ENCODE measurements at places on chromosomes 11 and 22.

DNA sequence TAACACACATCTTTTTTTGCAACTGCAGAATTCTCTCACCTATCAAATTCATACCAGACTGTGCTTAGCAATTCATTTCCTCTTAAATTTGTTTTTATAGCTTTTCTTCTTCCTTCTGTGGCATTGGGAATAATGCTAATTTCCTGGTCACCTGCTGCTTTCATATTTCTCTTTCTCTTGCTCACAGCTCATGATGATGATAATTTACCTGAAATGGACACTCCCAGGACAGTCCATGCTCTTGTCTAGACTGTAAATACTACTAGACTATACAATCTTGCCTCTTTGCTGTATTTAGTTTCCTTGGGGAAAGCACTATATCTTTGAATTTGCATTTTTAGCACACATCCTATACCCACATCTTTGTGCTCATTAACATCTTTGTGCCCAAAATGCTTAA, 15.5 kb downstream of the CASP5 start:
- DNase-seq = no peak

DNA sequence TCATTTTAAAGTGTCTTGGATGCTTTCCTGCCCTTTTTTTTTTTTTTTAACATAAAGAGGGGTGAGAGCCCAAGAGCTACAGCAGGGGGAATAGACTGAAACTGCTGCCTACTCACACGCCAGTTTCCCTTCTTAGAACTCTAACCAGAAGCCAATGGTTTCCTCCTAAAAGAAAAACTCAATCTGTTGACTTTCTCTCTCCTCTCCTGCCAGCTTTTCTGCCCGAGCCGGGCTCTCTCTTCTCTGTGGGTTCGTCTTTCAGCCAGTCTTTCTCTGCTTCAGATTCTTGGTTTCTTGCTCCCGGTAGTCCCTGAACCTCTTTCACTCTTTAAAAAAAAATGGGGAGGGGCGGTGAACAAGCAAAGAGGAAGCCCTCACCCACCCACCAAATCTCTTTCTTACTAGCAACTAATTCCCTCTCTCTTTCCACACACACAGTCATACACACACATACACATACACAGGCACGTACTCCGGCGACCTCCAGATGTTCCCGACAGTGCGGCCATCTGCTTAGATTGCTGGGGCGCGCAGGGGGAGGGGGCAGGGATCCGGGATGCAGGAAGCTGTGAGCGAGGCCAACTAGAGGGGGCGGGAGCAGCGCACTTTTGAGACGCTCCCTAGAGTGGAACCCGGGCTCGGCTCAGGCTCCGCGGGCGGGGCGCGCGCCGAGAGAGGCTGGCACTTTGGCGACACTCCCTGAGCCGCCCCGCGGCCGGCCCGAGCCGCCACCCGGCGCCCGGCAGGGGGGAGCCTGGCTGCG, 444 bp upstream of the TSKU start:
- peak; percentile 83 for DNase-seq

DNA sequence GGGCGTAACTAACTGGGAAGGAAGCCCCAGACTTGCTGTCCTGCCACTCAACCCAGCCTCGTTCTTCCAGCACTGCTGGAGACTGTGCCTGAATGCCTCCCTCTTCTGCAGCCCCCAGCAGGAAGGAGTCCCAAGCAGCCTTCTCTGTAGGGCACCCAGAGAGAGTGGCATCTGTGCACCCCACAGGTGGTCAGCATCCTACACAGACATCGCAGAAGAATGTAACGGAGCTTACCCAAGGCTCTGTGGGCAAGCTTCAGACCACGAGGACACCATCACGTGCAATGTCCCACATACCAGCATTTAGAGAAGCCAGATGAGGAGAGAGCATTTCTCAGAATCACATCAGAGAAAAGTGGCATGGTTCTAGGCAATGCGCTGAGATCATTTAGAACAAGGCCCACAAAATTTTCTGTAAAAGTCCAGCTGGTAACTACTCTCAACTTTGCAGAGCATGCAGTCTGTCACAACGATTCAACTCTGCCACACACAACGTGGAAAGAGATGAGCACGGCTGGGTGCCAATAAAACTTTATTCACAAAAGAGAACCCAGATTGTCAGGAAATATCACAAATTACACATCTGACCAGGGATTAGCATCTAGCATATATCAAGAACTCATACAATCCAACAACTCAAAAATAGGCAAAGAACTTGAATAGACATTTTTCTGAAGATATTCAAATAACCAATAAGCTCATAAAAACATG, 33.4 kb downstream of the SHANK2 start:
- DNase-seq = no peak

- DNase-seq = no peak
These were observed 2.6 kb downstream of the BMAL1 start for GRCh38 chr11:13280092-13280722.

DNA sequence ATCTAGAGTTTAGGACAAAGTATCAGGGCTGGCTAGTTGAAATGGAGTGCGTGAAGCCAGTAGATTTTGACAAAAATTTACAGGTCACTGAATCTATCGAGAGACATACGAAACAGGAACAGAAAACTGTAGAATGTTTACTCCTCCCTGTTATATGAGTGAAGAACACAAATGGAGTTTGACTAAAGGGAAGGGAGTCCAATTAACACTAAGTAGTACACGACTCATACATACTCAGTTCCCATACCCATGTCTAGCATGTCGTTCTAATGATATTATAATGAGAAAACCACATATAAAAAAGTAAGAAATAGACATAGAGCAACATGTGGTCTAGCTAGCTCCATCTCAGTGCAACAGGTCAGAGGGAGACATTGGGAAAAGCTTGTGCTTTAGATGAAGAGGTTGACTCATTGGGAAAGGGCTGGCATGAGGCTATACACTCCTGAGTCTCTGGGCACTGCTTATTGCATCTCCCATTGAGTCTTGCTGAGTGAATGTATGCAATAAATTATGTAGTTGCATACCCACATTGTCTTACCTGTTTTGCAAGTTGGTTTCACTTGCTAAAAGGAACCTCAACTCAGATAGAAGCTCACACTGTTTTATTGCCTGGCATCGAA, 43.5 kb downstream of the CD44 start:
- no peak for DNase-seq

DNA sequence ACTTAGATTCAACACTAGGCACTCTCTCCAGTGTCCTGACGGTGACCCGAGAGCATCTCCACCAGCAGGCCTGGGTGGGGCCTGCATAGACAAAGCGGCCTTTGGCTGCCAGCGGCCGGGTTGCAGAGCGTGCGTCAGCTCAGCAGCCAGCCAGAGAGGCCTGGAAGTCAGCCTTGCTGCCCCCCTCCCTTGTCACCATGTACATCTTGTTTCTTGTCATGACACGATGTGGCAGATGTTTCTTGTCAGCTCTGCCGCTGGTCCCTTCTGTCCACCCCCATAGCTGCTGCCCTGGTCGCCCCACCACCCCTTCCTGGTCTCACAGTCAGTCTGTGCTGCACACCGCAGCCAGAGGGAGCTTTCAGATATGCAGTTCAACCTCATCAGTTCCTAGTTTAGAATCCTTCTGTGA, 33.1 kb upstream of the CBX7 start:
- DNase-seq = no peak

GRCh38 chr22:23117891-23118646, 23.7 kb downstream of the RSPH14 start:
- no peak for DNase-seq

DNA sequence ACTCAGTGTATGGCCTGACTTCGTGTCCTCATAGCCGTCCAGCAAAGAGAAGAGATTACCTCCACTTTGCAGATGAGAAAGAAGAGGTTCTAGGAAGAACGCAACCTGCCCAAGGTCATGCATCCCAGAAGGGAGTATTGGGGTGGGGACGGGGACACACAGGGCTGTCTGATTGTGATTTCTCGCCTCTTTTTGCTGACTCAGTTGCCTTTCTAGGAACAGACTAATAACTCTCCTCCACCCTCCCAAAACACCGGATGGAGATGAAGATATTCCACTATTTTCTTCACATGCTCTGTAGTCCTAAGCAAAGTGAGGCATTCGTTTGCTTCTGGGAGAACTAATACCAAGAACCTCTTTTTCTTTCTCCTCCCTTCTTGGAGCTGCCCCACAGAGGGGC, 529.3 kb downstream of the MIAT start:
- DNase-seq = no peak

DNA sequence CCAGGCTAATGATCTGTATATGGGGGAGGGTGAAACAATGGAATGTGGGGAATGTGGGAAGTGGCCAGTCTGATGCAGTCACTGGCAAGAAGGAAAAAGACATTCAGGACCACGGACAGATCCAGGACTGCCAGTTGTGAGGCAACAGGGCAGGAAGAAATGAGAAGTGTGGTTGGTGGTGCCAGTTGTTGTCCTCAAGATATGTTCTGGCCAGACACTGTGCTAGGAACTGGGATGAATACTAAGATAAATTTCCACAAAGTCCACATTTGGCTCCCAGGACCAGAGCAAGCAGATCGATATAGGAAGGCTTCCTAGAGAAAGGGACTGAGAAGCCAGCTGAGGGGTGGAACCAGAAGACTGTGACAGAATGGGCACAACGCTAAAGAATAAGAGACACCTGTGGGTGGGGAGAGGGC, 6.8 kb upstream of the TPBGL start:
- peak; percentile 15 for DNase-seq

DNA sequence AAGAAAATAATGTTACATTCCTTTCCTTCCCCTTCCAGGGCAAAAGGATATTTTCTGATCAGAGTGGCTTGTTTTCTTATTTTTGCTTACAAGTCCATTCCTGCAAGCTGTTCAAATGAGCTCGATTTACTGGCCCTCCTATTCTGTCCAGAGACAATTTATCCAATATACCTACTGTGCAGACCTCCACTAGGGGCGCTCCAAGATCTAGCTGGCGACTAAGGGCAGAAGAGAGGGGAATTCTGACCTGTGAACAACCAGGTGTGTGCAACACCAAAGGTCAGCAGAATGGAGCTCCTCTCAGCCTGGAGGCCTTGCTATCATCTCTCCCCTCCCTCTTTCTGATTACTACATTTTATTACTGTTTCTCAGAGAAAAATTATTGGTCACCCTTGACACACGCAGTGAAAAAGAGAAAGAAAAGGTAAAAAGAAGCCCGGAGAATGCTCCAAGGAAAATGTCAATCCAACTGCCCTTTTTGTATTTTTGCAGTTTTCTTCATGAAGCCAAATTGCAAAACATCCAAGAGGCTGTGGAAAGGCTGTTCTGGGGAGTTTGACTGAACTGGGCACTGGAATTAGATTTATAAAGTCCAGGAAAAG, 3.2 kb downstream of the SEZ6L start:
- peak; percentile 54 for DNase-seq

GRCh38 chr22:25996669-25997068, 172.6 kb upstream of the SEZ6L start:
- no peak for DNase-seq

GRCh38 chr11:68503251-68503687, 42.7 kb downstream of the PPP6R3 start:
- no peak for DNase-seq

GRCh38 chr22:35502836-35503235, 37.8 kb upstream of the RASD2 start:
- DNase-seq = no peak

DNA sequence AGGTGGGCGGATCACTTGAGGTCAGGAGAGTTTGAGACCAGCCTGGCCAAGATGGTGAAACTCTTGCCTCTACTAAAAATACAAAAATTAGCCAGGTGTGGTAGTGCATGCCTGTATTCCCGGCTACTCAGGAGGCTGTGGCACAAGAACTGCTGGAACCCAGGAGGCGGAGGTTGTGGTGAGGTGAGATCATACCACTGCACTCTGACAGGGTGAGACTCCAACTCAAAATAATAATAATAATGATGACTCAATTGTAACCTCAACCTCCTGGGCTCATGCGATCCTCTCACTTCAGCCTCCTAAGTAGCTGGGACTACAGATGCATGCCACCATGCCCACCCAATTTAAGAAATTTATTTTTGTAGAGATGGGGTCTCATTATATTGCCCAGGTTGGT, 15.6 kb upstream of the CHRNA10 start:
- no peak for DNase-seq

GRCh38 chr11:69657456-69657910, 16.5 kb downstream of the CCND1 start:
- DNase-seq = no peak
